ENCODE measurements at places on chromosomes 2 and 18.

- DNase-seq, result no peak
Measured at GRCh38 chr2:239818086-239818485, 207.1 kb downstream of the NDUFA10 start.

DNA sequence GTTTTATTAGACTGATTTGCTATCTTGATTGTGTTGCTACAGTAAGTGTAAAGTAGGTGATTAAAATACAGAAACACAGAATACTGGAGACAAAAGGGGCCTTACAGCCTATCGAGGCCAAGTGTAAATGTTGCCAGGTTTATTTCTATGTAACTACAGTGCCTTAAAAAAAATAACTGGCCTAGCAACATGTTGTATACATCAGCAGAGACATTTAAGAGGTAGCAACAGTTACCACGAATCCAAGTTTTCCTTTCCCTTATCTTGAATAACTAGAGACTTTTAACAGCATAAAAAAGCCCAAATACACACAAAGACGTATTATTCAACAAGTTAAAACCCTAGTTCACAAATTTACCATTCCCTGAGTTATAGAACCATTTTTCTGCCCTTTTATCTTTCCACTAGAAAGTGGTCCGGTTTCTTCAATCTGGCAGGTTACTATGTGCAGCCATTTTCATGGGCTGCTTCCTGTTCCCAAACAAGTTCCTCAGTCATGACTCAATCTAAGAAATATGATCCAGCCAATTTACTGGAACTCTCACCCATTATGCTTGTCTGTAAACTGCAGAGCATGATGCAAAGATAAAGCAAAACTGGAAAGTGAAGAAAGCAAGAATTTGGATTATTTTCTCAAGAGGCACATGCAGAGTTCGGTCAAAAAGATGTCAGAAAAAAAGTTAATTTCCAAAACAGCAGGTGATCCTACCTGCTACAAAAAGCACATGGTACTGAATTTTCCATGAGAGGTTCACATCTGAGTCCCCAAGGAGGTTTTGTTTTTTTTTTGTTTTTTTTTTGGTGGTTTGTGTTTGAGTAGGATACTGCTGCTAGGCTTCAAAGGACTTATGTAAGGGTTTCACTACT lies 22.2 kb downstream of the NFE2L2 start:
- no peak for DNase-seq

DNA sequence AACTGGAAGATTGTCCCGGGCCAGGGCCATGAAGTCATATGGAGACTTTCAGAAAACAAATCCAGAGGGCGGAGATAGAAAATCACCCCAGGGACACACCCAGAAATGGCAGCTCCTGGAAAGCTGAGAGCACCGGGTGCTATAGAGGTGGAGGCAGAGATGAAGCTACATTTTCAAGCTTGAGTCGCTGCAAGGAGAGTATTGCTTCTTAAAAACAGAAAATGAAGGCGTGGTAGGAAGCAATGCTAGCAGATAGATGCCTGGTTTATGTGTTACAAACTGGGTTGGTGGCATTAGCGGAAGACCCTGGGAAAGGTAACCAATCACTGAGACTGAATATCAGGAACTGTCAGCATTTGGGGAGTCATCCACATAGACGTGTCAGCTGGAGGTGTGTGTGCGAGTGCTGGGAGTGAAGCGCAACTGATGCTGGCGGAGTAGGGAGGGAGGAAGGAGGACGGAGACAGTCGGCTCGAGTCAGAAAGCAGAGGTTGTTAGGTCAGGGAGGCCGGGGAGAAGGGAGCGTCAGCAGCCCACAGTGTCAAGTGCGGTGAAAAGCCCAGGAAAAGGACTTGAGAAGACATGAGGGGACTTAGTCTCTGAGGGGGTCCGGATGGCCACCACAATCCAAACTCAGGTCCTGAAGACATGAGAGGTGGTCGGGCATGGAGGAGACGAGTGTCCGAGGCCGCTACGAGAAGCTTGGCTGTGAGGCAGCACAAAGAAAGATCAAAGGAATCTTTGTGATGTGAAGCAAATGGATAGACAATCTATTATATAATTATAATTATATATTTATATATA lies 45.4 kb downstream of the C18orf63 start:
- DNase-seq, result no peak

DNA sequence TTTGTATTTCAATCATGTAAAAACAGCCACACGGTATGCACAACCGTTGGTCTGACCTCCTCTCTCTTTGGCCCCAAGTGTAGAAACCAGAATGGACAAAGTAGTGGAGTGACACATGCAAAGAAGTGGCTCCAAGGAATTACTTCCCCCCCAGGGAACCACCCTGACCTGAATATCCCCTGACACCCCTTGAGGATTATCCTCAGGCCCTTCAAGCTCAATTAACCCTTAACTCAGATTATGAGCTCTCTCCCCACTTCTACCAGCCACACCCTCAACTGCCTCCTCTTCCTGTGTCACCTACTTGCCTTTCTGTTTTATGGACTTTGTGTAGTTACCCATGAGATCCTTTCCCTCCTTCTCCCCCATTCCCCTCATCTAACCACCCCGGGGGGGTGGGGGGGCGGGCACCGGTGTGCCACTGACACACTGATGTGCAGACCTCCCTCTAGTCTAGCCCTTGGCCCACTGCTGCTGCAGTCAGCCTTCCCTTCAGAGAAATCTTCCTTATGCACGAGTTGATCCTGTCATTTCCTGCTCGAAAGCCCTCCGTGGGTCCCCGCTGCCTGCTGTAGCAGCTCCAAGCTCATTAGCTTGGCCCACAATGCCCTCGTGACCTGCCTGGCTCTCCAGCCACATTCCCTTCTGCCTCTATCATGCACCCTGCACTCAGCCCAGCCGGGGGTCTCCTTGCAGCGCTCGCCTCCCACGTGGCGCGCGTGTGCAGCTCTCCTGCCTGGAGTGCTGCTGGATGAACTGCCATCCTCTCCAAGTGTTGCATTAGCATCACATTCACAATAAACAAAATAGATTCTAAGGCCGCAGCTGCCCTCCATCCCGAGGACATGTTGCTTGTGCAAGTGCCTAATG lies 40.1 kb upstream of the TMEM177 start:
- DNase-seq, result no peak

DNA sequence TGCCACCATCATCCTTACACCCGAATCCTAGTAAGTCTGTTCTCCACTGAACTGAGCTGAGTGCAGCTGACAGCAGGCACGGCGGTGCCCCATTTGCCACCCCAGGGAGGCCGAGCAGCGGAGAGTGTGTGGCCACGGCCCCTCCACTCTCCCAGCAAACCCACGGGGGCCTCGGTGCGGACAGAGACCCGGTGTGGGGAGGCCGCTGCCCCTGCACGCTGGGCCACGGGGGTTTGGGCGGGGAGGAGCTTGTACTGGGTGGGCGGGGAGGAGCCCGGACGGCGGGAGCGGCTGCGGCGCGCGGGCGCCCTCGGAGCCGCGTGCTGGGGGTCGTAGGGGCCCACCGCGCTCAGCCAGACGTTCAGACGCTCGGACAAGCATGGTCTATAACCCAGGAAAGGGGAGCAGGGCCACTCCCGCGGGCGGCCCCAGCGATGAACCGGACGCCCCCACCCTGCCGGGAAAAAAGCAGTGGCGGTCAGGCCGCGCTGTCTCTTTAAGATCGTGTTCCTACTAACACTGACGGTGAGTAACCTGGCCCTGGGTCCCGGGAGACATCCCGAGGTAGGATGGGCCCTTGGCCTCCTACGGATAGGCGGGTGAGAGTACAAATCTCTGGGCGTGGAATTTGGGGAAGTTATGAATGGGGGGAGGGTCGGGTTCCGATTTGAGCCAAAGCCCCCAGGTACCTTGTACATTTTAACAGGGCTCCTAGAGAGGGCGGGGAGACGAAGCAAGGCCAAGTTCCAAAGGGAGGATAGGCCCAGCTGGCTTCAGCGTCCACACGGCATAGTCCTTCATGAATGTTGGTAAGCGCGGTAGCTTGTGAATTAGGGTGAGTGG lies at the start of gene ITPRIPL1:
ITPRIPL1 (plus strand) TSS at position 277 of the 843 bp plus-strand sequence; CDS start at position 800, 523 bp downstream.
- DNase-seq, result no peak

DNA sequence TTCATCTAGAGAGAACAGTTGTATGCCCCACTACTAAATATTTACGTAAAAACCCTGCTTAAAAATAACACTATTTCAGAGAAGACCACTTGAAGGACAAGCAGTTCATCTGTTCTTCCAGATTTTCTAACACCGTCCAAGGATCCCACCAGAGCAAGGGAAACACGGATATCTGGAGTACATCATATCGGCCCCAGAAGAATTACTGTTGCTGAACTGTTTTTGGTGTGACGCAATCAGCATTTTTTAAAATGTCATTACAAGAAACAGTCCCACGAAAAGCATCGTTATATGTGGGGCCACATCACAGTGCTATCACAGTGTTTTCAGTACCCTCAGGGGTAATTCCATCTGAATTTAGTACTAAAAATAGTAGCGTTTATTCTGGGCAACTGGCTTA lies 134.5 kb upstream of the PKDCC start:
- DNase-seq, result no peak

DNA sequence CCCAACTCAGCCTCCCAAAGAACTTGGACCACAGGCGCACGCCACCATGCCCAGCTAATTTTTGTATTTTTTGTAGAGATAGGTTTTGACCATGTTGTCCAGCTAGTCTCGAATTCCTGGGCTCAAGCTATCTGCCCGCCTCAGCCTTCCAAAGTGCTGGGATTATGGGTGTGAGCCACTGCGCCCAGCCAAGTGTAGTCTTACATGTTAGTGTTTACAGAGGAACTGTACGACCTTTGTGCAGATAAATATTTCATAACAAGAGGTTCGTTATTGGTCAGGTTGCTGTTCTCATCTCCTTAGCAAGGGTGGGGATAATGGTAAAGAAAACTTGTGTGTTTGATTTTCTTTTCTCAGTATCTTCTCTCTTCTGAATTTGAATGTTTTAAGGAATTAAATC lies 46.5 kb downstream of the RALBP1 start:
- DNase-seq, result no peak

GRCh38 chr2:105409717-105410116 lies 10.9 kb upstream of the FHL2 start:
- DNase-seq, result peak; percentile 95

- DNase-seq, result no peak
Measured at GRCh38 chr2:237353215-237353614, 60.7 kb downstream of the COL6A3 start.

GRCh38 chr2:38653715-38654527 lies 12.0 kb upstream of the GALM start:
- no peak for DNase-seq

- no peak for DNase-seq
Measured at GRCh38 chr2:237720957-237721356, 77.6 kb upstream of the RBM44 start.

DNA sequence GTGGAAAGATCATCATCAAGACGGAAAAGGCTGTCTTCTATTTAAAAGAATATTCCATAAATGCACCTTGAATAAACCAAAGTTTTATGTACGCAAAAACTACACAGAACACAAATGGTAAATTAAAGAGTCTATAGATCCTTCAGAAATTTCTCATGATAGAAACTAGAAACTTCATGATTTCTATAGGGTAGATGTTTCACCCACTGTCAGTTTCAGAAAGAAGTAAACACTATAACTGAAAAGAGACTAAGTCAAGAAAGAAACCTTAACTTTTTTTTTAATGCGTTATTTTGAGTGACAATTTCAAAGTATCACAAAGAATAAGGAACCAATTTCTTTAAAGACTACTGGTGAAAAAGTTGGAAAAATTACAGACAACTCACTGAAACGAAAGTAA lies 41.9 kb upstream of the CHAC2 start:
- DNase-seq, result no peak

DNA sequence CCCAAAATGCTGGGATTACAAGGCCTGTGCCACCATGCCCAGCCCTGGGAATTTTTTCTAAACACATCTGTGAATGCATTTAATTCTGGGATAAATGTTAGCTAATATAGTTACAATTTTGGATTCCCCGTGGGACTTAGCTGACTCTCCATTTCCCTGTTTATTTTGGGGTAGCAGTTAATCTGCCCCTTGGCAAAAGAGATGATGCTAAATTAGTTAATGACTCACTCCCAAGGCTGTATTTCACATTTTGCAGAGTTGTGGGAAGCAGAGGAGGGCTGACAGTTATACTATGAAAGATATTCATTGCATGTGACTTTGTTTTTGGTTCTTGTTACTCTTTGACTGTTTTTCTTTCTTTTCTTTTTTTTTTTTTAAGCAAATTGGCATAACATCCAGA lies 3.2 kb downstream of the MTHFD2 start:
- DNase-seq, result no peak

- DNase-seq, result no peak
Measured at GRCh38 chr18:55161916-55162315, 202.7 kb upstream of the CCDC68 start.

DNA sequence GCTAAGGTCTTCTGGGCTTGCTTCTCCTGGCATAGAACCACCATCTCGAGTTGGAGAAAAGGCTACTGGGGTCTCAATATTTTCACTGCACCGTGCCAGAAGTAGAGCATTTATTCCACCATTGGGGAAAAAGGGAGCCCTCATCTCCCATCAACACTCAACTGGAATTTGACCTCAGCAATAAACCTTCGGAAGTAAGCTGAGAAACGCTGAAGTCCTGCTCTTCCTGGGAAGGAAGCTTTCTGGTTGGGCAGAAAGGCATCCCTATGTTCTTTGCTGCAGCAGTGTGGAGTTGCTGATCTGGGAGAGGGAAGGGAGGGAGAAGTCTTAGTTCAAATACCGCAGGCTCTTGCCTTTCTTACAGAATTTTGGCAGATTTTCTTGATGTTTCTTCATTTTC lies 368.8 kb downstream of the NUP35 start:
- no peak for DNase-seq

DNA sequence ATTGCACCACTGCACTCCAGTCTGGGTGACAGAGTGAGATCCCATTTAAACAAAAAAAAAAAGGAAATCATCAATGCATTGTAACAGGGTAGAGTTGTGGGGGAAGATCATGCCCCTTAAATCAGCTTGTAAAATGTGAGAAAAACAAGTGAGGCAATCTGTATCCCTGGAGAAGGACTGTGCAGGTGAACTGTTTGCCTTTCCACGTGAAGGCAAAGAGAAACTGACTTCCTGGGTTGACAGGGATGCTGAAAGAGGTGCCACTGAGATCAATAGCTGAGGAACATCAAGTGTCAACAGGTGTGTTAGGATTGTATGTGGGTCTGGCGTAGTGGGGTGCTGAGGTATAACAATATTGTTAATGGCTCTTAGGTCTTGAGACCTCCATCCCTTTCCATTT lies 48.3 kb downstream of the CERS6 start:
- DNase-seq, result no peak

DNA sequence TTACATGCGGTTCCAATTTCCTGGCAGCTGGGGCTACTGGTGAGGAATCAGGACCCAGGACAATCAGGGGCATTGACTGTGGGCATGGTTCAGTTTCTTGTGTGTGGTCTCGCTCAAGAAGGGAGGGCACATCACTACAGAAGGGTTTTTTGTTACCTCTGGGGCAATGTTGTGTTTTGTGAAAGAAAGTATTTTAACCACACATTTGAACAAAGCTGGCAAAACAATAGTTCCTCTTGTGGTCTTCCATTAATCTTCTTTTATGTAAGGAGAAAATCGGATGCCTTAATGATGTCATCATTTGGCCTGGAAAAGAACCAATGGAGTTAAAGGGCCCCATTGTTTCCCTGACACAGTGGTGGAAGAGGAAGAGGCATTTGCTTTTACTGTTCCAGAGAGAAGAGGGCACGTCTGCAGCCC lies 197.4 kb downstream of the SH3BP4 start:
- no peak for DNase-seq
